T-cell (primary cell): ENCODE measurements at places on chromosomes 6 and 20. TPM values are rescaled to one million over a fixed set of nuclear protein-coding genes. Genes with fewer than 3 reads are reported as not detected.

CTAGE9 gene
- total RNA-seq, result not detected

TUBB gene
- 108 TPM for total RNA-seq

TOP1 gene
- 41.2 TPM for total RNA-seq

CSNK2B gene
- total RNA-seq, result 126 TPM

ENTPD6 gene
- total RNA-seq, result 102 TPM

TPD52L1 gene
- total RNA-seq, result 0.89 TPM

ADAT2 gene
- 20.5 TPM for total RNA-seq

NT5E gene
- 14.9 TPM for total RNA-seq

ENPP1 gene
- 0.36 TPM for total RNA-seq

MOXD1 gene
- 0.53 TPM for total RNA-seq

SLC17A1 gene
- not detected for total RNA-seq

BICRAL gene
- total RNA-seq, result 33.6 TPM

EDN3 gene
- total RNA-seq, result not detected
